Activated CD4-positive, alpha-beta T cell treated with anti-CD3 and anti-CD28 coated beads for 24 hours (primary cell): ENCODE measurements at places on chromosomes 16 and 17.

- no peak for DNase-seq
Measured at GRCh38 chr16:75062135-75062975, 54.2 kb downstream of the LDHD start.

GRCh38 chr17:51230306-51230705 lies 29.5 kb downstream of the MBTD1 start:
- DNase-seq: no peak

DNA sequence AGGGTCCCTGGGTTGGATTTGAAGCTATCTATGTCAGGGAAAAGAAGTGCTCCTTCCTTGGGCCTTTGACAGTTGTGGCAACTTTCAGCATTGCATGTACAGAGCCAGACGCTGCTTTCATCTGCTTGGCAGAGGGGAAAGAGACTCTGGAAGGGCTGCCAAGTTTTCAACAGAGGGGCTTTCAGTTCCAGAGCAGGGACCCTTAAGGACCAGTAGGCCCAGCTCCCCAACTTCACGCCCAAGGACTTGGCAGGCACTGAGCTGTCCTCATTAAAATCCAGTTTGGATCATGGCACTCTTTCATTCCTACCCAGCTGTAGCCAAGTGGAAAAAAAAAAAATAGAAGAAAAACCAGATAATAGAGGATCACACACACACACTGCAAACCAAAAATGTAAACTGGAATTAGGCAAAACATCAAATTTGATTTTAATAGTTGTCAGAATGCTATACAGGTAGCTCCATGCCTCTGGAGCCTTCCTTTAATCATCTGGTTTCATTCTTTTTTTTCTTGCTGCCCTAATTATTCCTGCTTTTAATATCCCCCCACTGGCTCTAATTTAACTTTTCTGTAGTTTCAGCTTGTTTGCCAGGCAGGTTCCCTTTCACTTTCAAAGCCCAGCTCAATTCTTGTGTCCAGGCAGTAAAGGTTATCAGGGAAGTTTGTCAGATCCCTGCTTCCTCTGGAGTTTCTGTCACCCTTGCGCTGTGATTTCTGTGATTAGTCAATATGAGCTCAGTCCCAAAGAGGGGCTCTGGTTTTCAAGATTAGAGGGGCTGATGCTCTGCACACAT lies 702.6 kb upstream of the CDH8 start:
- DNase-seq: no peak

GRCh38 chr17:60888812-60889709 lies 211.4 kb downstream of the BCAS3 start:
- no peak for DNase-seq

DNA sequence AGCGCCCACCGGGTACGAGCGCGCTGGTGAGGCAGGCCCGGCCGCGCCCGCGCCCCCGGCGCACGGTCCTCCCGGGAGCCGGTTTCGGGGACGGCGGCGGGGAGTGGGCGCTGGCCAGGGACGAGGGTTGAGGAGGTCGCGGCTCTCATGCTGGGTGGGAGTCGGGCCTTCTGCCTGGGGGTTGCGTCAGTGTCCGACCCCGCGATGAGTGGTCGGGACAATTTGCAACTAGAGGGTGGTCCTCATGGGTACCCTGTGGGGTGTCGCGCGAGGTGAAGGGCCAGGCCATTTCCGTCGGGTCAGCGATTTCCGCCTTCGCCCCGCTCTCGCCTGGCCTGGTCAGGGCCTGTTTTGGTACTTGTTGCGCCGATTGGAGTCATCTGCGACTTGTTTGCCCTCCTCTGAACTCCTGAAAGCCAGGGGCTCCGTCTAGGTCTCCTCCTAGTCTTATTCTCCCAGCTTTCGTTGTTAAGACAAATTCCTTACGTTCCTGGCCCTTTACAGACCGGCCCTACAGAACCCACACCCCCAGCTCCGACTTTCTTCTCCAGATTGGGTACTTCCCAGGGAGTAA lies 14.9 kb downstream of the NAA60 start:
- DNase-seq: no peak

DNA sequence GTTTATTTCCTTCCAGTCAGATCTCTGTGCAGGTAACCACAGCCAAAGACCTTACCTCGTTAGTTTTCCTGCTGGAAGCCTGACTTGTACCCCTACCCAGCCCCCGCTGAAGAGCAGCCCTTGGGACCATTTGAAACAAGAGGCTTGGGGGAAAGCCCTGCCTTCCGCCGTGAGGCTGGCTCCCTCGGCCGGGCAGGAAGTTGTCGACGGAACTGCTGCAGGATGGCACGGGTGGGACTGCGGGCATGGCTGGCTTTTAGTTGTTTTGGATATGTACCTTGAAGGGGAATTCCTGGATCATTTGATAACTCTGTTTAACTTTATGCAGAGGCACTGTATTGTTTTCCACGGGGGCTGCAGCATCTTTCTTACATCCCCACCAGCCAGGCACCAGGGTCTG lies 49.0 kb upstream of the ENDOV start:
- no peak for DNase-seq
